ENCODE measurements at places on chromosomes 5 and 9.

DNA sequence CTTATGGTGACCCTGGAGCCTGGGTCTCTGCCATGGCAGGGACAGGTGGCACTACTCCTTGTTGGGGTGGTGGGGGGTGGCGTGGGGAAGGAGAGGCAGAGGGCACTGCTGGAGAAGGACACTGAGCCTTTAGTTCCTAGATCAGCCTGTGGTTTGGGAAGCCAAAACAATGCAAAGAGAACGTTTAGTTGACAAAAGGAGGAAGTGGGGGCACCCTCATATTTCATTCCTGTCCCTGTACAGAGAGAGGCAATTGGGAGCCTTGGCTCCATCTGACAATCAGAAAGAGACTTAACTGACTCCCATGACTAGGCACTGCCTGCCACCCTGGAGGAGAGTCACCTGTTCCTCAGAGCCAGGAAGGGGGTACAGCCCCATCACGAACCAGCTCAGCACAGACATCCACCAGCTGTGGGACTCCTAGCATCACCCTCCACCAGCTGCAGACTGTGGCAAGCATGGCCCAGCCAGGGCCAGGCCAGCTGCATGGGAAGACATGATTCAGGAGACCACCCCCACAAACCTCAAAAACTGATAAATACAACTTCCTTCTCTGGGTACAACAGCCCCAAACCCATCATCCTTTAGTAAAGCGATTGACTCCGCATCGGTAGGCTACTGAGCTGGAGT, 257.5 kb downstream of the HSPA4 start:
- no peak for ATAC-seq

DNA sequence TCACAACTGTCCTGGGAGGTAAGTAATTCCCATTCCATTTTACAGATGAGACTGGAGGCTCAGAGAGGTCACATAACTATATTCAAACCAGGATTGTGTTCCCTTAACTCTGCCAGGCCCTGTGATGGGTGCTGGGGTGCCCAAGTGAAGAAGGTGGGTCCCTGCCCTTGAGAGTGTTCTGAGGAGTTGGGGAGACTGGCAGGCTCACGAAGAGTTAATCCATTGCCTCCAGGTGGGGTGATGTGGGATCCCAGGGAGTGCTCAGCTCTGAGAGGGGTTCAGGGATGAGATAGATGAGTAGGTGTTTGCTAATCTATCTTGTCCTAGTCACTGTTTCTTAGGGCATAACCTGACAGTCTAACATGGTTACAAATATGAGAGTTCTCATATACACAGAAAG, 36.7 kb downstream of the GSN start:
- ATAC-seq = no peak

GRCh38 chr5:76204713-76205112, 121.5 kb downstream of the SV2C start:
- no peak for ATAC-seq

- no peak for ATAC-seq
Observed at GRCh38 chr5:81537905-81538547, 144.1 kb upstream of the ACOT12 start.

DNA sequence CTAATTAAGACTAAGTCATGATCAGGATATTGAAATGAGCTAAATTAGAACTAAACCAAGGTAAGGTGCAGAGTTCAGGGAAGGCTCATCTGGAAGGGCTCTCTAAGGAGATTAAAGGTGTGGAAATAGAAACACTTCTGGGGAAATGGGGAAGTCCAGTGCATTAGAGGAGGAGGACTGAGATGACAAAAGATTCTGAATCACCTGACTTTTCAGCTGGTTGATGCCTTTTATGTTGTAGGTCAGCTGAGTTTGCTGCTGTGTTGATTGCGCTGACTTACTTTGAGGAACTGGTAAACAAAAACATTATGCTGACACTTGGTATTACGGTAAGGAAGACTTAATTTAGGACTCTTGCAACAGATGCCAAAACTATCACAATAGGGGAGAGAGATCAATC, 23.8 kb downstream of the IFNA5 start:
- ATAC-seq = no peak
